ENCODE measurements at places on chromosomes 6 and 20. TPM values are rescaled to one million over a fixed set of nuclear protein-coding genes. Genes with fewer than 3 reads are reported as not detected.

- H3K36me3 ChIP-seq: no peaks in the 10 kb centered on the region
- no peak overlapping the region for H3K27ac ChIP-seq
- no peaks in the 10 kb centered on the region for H3K4me1 ChIP-seq
- no peak for DNase-seq
- H3K27me3 ChIP-seq: no peaks in the 10 kb centered on the region
These were observed 400.4 kb upstream of the IMPG1 start for GRCh38 chr6:76472858-76473257.

DNA sequence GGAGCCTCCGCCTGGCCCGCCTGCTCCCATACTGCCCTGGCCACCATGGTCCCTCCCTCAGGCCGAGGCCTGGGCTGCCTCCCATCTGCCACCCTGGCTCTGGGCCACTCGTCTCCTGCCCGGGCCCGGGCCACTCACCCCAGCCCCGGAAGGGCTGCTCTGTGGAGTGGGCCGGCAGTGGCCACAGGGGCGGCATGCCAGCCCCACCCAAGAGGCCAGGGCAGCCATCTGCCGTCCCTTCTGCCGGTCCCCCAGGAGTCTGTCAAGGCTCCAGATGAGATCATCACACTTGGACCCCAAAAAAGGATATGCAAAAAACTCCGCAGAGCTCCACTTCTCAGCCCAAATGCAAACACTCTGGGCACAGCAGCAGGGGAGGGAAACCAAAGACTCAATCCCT, 23.8 kb upstream of the TLDC2 start:
- peaks cover 15% of the 10 kb centered on the region for H3K4me1 ChIP-seq
- H3K4me3 ChIP-seq: no peak overlapping the region
- H3K27me3 ChIP-seq: no peaks in the 10 kb centered on the region
- no peaks in the 10 kb centered on the region for H3K36me3 ChIP-seq
- no peak overlapping the region for H3K27ac ChIP-seq
- no peak for DNase-seq

Gene ZSCAN31
- 1.9 TPM for polyA plus RNA-seq

DNA sequence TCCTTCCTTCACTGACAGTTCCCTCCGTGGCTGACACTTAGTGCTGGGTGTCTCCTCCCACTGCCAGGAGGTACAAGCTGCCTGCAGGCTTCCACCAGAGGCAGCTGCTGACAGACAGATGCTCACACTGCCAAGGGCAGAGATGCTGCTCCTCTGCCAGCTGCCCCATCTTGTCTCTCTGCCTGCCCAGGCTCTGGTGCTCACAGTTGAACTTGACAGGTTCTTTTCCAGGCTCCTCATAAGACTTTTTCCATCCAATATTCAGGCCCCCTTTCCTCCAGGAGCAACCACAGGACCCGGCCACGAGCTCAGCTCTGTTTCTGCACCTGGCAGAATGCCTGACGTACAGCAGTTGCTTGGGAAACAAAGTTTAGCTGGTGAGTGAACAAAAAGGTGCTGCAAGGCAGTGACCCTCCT, 79.8 kb downstream of the PSMB1 start:
- DNase-seq: no peak
- no peak overlapping the region for H3K4me3 ChIP-seq
- no peak overlapping the region for H3K27ac ChIP-seq
- H3K27me3 ChIP-seq: no peaks in the 10 kb centered on the region

Gene LRRC73
- 0.89 TPM for polyA plus RNA-seq

DNA sequence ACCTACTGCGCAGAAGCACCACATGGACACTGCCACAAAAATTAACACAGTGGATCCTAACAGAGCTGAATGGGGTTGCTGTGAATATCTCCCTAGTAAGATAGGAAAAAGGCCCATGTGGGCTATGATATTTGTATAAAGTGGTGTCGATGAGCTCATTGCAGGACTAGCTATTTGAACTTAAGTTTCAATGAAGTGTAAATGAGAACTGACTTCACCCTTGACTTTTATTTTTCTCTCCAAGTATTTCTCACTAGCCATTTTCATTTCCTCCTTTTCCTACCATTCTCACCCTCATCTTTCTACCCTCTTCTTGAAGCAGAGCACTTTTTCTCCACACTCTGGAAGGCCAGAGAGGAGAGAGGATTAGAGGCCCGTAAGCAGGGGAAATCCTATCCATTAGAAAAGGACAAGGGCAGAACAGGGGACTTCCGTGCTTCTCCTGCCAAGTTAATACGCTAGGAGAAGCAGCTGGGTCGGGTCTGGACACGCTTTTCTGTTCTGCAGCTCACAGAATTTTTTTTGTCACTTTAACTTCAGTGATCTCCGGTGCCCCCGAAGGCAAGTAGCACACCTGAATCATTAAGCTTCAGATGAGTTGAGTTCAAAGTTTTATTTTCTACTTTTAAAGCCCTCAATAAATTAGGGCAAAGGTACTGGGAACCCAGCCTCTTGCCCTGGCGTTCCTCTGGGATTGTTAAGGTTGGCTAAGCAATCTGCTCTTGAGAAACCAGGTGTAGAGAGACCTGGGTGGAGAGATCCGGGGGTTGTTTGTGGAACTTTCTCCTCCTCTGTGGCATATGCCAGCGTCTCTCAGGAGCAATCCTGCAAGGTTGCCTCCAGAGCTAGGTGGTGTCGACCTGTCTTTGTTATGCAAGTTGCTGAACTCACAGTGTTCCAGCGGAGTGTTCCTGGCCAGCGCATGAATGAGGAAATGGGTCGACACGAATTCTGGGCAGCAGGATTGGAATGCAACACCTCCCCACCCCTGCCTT, 56.2 kb upstream of the ARID1B start:
- DNase-seq: no peak
- no peaks in the 10 kb centered on the region for H3K27me3 ChIP-seq
- H3K4me3 ChIP-seq: no peak overlapping the region
- H3K27ac ChIP-seq: no peak overlapping the region

- no peak for DNase-seq
- H3K27ac ChIP-seq: no peak overlapping the region
- H3K4me1 ChIP-seq: peaks cover 17% of the 10 kb centered on the region
These were observed 187.1 kb downstream of the MYLK4 start for GRCh38 chr6:2563635-2564034.

- H3K4me1 ChIP-seq: no peaks in the 10 kb centered on the region
- no peaks in the 10 kb centered on the region for H3K27me3 ChIP-seq
- H3K27ac ChIP-seq: no peak overlapping the region
- DNase-seq: no peak
- H3K4me3 ChIP-seq: no peak overlapping the region
These were observed 860.8 kb upstream of the MAP3K7 start for GRCh38 chr6:91447530-91448254.

Gene CST4
- polyA plus RNA-seq: not detected

Gene HLA-DRB5
- not detected for polyA plus RNA-seq

DNA sequence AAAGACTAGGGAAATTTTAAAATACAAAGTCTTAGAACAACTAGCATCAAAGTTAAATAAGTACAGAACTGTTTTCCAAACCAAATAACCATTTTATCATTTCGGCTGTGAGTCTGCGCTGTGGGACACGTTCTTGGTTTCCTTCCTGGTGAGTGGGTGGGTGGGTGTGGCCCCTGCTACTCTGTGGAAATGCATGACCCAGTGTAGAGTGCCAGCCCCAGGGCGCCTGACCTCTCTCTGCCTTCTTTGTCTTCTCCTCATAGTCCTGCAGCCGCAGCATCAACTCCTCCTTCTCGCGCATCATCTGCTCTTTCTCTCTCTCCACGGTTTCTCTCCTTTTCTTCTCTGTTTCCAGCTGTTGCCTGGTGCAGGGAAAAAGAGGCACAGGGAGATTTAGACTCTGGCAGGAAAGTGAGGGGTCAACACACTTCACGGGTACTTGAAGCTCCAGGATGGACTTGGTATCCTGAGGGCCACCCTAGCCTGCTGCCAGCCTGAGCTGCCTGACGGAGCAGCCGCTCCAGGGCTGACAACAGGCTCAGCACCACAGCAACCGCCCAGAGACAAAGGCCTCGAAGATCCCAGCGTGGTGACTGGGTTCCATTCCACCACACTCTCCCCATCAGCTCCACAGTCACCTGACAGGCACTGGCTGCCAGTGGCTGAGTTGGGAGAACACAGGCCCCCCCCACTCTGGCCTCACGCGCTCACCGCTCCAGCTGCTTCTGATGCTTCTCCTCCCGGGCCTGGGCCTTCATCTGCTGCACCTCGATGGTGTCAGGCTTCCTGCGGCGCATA, 48.4 kb downstream of the EZR start:
- H3K27ac ChIP-seq: no peak overlapping the region
- peaks cover 79% of the 10 kb centered on the region for H3K36me3 ChIP-seq
- H3K27me3 ChIP-seq: no peaks in the 10 kb centered on the region

GRCh38 chr6:108995296-108995695, 99.3 kb downstream of the SESN1 start:
- H3K4me3 ChIP-seq: no peak overlapping the region
- H3K36me3 ChIP-seq: peaks cover 85% of the 10 kb centered on the region
- H3K27me3 ChIP-seq: no peaks in the 10 kb centered on the region
- H3K4me1 ChIP-seq: no peaks in the 10 kb centered on the region

- no peaks in the 10 kb centered on the region for H3K36me3 ChIP-seq
- H3K27ac ChIP-seq: no peak overlapping the region
- no peak for DNase-seq
- no peaks in the 10 kb centered on the region for H3K27me3 ChIP-seq
- H3K4me1 ChIP-seq: no peaks in the 10 kb centered on the region
- H3K4me3 ChIP-seq: no peak overlapping the region
These were observed 104.5 kb downstream of the TTLL2 start for GRCh38 chr6:167429353-167429752.

DNA sequence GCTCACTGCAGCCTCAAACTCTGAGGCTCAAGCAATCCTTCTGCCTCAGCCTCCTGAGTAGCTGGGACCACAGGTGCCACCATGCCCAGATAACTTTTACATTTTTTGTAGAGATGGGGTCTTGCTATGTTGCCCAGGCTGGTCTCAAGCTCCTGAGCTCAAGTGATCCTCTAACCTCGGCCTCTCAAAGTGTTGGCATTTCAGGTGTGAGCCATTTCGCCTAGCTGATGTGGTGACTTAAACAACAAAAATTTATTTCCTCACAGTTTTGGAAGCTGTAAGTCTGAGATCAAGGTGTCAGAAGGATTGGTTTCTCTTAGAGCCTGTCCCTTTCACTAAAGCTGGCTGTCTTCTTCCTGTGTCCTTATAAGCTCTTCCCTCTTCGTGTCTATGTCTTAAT, 15.0 kb upstream of the JARID2 start:
- DNase-seq: no peak
- H3K36me3 ChIP-seq: no peaks in the 10 kb centered on the region
- H3K27me3 ChIP-seq: no peaks in the 10 kb centered on the region
- H3K4me3 ChIP-seq: no peak overlapping the region

DNA sequence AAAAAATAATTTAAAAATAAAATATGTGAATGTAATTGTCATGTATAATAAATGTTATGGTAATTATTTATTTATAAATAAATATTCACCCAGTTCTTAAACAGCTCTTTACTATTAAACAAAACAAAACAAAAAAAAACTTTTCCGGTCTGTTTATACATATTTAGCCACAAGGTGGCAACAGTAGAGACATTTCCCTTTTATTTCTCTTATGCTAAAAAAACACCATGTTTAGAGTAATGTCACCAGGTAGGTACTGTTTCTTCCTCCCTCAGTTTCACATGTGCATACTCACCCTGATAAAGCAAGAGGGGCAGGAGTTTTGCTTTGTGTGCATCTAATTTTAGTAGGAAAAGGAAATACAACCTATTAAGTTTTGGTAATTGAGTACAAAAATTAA, 610.4 kb upstream of the IMPG1 start:
- no peaks in the 10 kb centered on the region for H3K36me3 ChIP-seq
- DNase-seq: no peak
- H3K4me3 ChIP-seq: no peak overlapping the region
- H3K27ac ChIP-seq: no peak overlapping the region

DNA sequence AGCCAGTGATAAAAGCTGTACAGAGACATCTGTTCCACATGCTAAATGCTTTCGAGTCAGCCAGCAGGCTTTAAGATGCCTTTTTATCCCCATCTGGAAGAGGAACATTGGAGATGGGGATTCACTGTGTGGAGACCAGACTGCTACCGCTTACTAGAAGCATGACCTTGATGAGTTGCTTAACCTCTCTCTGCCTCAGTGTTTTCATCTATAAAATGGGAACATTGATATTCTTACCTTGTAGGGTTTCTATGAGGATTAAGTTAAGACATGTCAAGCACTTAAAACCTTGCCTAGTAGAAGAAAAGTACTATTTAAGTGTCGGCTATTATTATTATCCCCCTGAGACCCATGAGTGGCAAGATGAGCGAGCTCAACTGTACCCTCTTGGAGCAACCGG, 165.3 kb upstream of the SNX9 start:
- no peak overlapping the region for H3K27ac ChIP-seq
- H3K36me3 ChIP-seq: no peaks in the 10 kb centered on the region
- H3K4me1 ChIP-seq: no peaks in the 10 kb centered on the region

Gene CD24
- polyA plus RNA-seq: 5.9 TPM
